ENCODE measurements at places on chromosomes 13 and 19.

- DNase-seq: no peak
Observed at GRCh38 chr19:40417643-40417981, 4.4 kb upstream of the PRX start.

- no peak for DNase-seq
Observed at GRCh38 chr13:29893438-29893837, 43.0 kb upstream of the UBL3 start.

DNA sequence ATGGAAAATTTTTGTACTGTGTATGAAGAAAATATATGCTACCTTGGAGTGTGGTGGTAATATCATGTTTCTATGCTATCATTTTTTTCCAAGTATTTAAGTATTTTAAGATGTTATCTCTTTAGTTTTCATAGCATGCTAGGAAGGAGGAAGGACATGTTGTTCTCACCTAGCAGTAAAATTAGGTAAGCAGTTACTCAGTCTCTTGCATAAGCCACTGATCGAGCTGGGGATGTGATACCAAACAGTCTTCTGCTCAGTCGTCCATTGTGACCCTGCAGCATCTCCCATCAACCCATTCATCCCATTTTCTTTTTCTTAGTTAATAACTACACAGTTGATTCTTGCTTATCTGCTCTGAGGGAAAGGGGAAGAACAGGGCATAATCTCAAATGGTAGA lies 130.6 kb downstream of the KLF5 start:
- DNase-seq: no peak

GRCh38 chr19:8110931-8111330 lies 38.5 kb downstream of the FBN3 start:
- no peak for DNase-seq

- no peak for DNase-seq
Observed at GRCh38 chr13:26964278-26965250, 204.0 kb upstream of the GPR12 start.

DNA sequence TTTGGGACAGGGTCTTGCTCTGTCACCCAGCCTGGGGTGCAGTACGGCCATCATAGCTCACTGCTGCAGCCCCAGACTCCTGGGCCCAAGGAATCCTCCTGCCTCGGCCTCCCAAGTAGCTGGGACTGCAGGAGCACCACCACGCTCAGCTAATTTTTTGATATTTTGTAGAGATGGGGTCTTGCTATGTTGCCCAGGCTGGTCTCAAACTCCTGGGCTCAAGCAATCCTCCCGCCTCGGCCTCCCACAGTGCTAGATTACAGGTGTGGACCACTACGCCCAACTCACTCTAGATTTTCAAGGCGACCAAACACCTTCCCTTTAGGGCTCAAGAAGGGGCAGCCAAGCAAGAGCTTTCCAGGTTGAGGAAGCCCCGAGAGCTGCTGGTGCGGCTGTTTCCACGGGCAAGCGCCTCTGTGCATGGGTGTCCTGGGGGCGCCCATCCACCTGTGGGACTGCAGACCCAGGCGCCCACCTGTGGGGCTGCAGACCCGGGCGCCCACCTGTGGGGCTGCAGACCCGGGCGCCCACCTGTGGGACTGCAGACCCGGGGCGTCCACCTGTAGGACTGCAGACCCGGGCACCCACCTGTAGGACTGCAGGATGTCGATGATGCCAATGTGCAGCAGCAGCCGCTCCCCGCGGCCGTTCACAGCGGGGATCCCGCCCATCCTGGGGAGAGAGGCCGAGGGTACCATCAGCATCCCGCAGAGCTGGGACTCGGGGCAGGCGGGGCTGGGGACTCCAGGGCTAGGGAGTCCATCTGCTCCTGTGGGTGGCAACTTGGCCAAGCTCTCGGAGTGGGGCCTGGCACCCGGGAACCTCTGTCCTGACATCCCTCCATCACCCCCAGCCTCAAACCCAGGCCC lies 21.7 kb upstream of the CACTIN start:
- no peak for DNase-seq

DNA sequence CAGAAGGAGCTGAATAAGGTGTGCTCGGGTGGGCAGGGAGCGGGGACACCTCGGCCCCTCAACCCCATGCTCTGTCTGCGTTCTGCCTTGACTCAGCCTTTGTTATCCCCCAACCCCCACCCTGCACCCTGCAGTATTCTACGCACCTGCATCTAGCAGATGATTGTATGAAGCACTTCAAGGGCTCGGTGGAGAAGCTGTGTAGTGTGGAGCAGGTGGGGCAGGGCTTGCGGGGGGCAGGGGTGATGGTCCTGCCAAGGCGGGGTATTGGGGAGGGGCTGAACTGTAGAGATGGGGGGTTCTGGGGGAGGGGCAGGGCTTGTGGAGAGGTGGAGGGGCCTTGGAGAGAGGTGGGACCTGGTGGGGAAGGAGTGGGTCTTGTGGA lies 6.1 kb downstream of the STXBP2 start:
- no peak for DNase-seq

- DNase-seq: no peak
Observed at GRCh38 chr13:27821566-27821965, 29.3 kb downstream of the GSX1 start.

DNA sequence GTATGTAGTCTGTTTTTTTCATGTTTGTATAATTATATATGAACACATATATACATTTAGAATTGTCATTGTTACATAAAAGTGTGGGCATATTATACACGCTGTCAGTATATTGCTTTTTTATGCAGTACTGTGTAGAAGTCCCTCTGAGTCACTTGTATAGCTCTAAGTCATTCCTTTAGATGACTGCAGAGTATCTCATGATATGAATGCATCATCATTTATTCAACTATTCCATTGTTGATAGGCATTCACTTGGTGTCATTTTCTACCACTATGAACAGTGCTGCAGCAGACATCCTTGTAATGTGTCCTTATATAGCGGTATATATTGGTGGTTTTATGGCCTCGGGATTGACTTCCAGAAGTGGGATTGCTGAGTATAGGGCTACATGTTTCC lies 15.3 kb downstream of the RFXAP start:
- DNase-seq: no peak

GRCh38 chr13:98606296-98606695 lies 29.4 kb upstream of the STK24 start:
- no peak for DNase-seq

- DNase-seq: no peak
Observed at GRCh38 chr19:13726323-13726722, 38.0 kb upstream of the MRI1 start.

DNA sequence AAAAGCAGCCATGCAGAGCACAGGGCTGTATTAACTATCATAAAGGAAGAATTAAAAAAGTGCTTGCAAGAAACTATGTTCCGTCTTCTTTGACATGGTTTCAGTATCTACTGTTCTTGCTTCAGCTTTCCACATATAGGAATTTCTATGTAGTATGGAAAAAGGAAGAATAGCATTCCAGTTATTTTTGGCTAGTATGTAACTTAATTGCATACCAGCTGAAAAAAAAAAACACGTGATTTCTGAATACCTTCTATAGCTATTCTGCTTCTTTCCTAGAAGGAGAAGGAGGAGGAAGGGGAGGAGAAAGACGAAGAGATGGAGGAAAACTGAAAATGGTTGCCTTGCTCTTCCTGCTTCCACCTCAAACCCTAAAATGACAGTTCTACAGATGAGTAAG lies 619.0 kb downstream of the KCTD12 start:
- no peak for DNase-seq

GRCh38 chr13:46315491-46316075 lies 71.5 kb downstream of the RUBCNL start:
- no peak for DNase-seq

DNA sequence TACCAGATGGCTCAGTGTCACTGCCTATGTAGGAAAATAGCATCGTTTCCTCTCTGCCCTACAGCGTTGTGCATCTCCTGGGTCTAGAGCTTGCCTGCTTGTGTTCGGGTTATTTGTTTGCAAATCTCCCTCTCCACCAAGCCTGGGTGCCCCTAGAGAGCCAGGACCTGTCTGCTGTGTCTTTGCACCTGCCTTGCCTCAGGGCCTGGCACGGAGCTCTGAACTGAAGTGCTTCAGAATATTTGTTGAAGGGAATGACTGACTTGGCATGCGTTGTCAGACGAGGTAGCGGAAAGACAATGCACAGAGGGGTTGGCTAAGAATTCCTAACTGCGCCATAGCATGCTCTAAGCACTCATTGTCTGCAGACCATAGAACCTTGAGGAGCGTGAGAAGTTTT lies 263.4 kb downstream of the FGF9 start:
- no peak for DNase-seq

- DNase-seq: no peak
Observed at GRCh38 chr19:58563823-58564222, 5.4 kb upstream of the UBE2M start.

DNA sequence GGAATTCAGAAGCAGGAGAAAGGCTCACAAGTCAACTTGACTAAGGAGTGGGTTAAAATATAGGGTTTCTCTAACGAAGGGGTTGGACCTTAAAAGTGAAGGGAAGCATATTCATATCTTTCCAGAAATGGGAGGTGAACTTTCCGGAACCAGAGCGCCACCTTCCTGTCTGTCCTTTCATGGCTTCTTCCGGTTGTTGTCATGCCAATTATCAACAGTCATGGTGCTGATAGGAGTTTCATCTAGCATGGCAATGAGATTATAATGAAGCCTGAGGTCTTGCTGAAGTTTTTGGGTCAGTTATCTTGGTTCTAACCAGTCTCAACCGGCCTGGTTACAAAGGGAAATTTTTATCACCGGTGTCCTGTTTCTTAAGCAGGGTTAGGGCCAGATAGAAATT lies 162.9 kb upstream of the NBEA start:
- no peak for DNase-seq

DNA sequence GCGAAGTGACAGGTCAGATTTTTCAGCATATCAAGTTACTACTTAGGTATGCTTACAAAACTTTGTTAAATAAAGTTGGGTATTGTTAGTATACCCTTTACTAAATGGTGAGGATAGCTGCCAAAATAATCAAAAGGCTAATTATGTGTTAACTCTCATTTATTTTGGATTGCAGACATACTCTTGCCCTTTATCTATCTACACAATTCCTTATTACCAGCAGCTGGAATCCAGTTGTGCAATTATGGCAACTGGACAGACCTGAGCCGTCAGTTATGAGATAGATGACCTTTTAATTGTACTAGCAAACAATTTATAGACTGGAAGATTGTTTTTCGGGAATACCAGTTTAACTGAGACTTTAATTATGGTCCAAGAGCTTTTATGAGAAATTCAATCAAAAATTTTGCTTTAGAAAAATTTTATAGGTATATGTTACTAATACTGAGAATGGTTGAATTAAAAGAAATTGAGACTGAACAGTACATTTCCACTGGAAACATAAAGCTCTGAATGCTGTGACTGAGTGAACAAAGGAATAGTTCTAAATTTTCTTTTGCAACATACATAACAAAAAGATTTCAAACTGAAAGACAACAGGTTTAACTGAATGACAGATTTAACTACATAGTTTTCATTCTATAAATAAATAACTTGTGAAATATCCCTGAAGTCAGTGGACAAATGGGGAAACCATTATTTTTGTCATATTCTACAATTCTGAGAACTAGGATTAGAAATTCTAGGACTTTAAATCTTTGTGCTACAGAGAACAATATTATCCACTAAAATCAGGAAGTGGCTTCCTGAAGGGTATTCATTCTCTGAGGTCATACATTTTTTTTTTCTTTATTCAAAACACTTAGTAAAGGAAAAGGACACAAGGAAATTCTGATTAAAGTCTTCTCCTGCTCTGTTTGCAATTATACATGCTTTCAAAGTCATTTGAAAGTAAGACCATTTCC lies 97.4 kb downstream of the ZC3H13 start:
- no peak for DNase-seq

DNA sequence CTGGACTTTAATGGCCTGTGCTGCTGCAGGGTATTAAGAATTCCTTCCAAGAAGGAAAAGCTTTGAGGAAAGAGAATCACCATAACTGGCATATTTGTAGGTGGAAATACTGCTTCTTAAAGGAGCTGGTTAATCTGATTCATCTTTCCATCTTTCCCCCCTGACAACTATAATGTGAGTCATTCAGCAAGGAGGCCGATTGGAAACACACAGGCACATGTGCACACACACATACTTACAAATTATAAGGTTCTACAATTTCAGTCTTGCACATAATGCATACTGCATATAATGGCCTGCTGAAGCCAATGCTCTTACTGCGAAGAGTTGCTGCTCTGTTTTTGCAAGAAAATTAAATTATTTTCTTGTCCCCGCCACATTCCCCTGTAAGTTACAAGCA lies 78.8 kb upstream of the TPP2 start:
- DNase-seq: no peak

- DNase-seq: no peak
Observed at GRCh38 chr19:39131255-39131755, 5.7 kb downstream of the PAK4 start.

GRCh38 chr13:70905035-70905434 lies 796.8 kb upstream of the KLHL1 start:
- no peak for DNase-seq

- no peak for DNase-seq
Observed at GRCh38 chr13:105290596-105290995, 1244.9 kb downstream of the EFNB2 start.

DNA sequence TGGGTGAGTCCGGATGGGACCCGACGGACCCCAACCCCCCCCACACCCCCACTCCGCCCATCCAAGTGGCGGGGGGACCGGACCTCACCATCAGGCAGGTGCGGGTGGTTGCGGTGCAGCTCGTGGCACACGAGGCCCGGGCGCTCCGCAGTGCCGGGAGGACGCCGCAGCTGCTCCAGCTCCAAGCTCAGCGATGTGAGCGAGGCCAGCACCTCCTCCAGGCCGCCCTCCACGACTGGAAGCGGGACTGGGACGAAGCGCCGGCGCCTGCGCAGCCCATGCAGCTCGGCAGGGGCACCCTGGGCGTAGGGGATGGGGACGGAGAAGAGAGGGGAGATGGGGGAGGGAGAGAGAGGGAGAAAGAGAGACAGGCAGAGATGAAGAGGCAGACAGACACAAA lies 30.1 kb upstream of the OLFM2 start:
- DNase-seq: no peak

DNA sequence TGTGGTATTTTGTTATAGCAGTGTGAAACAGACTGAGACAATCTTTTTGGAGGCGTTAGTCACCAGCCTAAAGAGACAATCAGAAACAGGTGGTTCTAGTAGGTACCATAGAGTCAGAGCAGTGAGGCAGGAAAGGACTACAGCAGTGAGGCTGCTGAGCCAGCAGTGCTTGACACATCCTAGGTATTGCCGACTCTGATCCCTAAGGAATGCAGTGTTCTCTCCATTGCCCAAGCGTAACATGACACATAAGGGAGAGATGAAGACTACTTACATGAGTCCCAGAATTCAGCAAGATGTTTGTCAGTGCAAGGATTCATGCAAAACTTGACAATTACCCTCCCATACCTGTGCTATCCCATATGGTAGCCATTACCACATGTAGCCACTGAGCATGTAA lies 62.4 kb upstream of the XPO4 start:
- DNase-seq: no peak

DNA sequence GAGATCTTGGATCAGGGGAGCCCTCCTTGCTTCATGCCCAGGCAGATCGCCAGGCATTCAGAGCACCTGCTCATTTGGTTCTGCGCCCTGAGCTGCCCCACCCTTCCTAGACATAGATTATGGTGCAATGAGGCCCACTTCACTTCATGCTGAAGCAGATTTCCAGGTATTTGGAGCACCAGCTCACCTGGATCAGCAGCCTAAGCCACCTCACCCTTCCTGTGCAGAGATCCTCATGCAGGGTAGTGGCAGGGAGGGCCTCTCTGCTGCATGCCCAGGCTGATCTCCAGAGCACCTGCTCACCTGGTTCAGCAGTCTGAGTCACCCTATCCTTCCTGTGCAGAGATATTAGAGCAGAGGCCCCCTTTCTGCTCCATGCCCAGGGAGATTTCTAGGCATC lies 1966.1 kb downstream of the PCDH9 start:
- no peak for DNase-seq

GRCh38 chr13:76266561-76266960 lies 619.6 kb downstream of the KCTD12 start:
- no peak for DNase-seq
